ENCODE measurements at places on chromosomes 7 and 10.

DNA sequence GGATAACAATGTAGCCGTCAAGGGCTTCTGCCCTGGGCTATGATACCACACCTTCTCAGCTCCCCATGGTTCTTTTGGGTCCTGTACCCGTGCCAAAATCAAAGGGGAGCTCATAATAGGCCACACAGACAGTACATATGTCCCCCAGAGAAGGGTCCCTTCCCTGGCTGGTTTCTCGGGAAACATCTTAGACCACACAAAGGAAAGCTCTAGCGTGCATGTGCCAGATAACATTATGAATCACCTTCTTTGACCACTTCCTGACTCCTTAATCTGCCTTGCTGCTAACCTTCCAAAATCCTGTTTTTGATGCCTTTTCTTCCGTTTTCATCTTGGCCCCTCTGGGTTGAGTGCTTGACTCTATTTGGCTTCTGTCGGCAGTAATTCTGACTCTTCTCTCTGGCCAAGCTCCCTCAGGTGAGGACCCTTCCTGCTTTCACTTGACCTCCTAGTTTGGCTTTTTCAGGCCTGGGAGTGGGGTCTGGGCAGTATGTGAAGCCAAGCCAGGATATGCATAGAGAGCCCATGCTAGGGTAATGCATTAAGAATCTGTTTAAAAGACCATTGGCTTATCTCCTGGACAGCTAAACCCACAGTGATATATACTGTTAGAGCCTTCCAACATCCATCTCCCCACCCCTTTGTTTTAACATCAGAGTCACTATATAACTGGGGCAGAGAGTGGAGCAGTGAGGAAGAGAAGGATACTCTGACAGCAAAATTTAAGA lies 84.8 kb downstream of the ANLN start:
- no peak for DNase-seq

- no peak for DNase-seq
Measured at GRCh38 chr7:26237035-26237807, 35.7 kb downstream of the CBX3 start.

GRCh38 chr10:102775935-102776669 lies 32.4 kb downstream of the WBP1L start:
- peak; percentile 79 for DNase-seq

- no peak for DNase-seq
Measured at GRCh38 chr7:2217716-2218443, 14.9 kb downstream of the MAD1L1 start.

- no peak for DNase-seq
Measured at GRCh38 chr10:51937308-51938140, 238.1 kb upstream of the CSTF2T start.

- no peak for DNase-seq
Measured at GRCh38 chr7:17391366-17391765, 92.9 kb downstream of the AHR start.

DNA sequence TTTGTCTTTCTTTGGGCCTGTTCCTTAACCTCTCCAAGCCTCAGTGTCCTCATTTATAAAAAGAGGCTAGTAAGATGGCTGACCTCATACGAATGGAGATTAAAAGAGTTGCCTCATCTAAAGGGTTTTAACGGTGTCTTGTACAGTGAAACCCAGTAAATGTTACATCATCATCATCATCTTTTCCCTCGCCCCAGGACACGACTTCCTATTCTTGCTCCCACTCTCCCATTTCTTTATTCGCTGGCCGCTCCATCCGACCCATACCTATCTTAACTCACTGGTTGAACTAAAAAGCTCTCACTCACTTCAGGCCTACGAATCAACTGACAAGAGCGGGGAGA lies 554 bp downstream of the FRA10AC1 start:
- peak; percentile 63 for DNase-seq

GRCh38 chr10:20256969-20257368 lies 440.7 kb downstream of the PLXDC2 start:
- no peak for DNase-seq

- DNase-seq, result no peak
Measured at GRCh38 chr7:30252885-30253795, 31.3 kb upstream of the ZNRF2 start.

- no peak for DNase-seq
Measured at GRCh38 chr7:45150199-45150598, 7.4 kb upstream of the RAMP3 start.

- DNase-seq, result no peak
Measured at GRCh38 chr7:135707570-135707966, 20.4 kb downstream of the SLC13A4 start.

DNA sequence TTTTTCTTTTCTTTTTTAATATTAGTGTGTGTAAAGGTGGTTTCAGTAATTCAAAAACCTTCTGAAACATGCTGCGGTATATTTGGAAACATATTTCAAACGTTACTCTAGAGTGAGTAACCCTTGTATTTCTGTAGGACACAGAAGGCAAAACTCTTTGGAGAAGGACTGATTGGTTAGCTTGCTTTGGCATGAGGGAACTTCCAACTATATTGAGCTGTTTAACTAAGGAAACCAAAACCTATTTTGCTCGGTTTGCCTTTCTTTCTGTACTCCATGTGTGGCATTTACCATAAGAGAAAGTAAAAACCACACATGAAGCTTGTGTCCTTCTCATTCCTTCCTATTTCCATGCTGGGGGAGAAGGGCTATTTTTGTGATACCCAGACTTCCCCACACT lies 149.8 kb downstream of the DYNC1I1 start:
- no peak for DNase-seq

GRCh38 chr7:144747936-144748335 lies 87.9 kb downstream of the TPK1 start:
- no peak for DNase-seq

DNA sequence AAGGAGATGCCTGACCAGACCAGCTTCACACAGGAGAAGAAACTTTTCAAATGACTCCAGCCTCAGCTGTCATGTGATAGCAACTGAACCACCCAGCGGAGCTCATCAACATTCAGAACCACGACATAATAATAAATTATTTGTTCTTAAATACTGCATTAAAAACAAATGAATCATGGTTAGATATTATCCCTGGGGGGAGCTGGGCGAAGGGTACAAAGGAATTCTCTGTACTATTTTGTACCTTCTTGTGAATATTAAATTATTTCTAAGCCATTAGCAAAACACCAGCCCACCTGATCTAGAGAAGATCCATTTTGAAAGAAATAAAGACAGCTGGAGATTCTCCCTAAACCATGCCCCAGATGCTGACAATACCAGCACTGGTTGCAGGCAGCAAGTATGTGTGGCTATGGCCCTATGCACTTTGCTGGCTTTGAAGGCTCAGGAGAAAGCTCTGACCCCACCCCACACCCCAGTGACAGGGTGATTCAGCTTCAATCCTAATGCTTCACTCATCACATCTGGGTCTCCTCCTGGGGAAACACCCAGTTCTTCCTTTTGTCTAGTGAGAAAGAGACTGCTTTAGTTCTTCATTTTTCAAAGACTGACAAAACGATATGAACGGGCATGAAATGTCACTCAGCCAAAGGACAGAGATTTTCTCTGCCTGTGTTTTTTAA lies 45.5 kb upstream of the NKX2-3 start:
- no peak for DNase-seq

DNA sequence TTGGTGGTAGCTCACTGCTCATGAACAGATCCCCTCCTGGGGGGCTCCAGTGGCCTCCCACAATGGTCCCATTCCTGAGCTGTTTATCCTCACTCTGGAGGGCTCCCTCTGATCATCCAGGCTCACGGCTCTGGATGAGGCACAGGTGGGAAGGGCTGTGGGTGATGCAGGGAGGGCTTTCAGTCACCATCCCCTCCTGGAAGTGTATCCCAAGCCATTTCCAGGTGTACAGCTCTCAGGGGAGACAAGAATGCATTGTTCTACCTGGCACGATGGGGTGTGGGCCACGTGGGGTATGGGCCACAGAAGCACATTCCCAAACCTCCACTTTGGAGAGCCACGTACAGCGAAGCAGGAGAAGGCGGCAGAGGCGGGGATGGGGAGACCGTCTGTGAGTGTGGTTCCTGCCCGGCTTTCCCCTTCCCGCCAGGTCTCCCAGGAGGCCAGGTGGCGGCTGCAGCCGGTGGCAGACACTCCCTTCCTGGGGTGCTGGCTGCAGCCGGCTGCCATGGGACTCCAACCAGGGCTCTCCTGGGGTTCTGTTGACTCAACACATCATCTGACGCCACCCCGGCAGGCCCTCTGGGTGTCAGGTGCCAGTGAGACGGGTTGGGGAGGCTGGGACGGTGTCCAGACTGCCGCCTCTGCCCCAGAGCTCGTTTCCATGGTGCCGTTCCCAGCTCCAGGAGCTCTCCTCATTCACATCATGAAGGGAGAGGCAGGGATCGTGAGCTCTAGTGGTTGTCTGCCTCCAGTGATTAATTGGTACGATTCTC lies 169.7 kb upstream of the RHEB start:
- DNase-seq, result no peak

DNA sequence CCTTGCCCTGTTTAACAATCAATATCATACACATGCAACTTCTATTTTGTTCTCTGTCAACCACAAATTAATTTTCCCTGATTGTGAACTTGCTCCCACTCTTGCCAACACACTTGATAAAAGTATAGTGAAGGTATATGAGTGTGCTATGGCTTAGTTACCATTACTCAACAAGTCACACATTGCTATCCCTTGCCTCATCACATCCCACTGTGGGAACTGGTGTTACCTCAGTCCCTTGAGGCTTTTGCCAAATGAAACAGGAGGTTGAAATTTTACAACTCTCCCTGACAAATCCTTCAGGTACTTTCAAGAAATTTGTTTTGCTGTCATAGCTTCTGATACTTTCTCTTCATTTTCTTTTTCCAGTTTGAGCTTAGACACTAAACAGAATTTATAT lies 472.5 kb upstream of the SEMA3D start:
- no peak for DNase-seq

DNA sequence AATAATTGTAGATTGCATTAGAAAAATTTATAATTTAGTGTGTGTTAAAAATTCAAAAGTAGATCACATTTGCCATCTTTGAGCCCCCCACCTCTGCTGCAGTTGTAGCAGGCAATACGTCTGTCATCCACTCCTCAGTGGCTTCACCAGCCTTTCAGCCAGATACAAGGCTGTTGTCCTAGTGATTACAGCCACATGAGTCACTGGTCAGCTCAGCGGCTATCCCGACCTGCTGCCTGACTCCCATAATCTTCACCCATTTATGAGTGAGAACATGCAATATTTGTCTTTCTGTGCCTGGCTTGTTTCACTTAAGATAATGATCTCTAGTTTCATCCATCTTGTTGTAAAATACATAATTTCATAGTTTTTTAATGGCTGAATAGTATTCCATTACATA lies 9.2 kb downstream of the OR2A5 start:
- DNase-seq, result no peak

GRCh38 chr10:22321156-22321923 lies 441 bp downstream of the BMI1 start:
- peak; percentile 97 for DNase-seq

GRCh38 chr10:32298075-32298812 lies 48.7 kb downstream of the EPC1 start:
- DNase-seq, result no peak

DNA sequence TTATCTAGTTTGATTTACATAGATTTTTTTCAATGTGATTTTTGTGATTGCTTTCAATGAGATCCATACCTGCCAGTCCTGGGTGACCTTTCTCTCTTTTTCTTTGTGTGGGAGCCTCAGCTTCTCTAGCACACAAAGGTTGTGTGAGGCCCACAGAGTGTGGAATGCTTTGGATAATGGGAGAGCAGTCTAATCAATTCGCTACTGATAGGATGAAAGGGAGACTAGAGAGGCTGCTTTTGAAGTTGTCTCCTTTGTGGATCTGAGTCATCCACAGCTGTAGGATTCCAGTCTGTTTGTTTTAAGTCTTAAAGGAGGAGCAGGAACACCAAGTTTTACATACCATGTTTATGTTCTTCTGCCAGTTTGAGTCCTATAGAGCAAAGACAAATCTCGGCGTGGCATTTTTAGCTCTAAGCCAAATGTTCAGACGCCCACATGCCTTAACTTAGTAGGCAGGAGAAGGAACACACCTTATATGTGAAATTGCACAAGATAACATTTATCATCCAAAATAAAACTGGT lies 330.0 kb downstream of the ARL4A start:
- no peak for DNase-seq

DNA sequence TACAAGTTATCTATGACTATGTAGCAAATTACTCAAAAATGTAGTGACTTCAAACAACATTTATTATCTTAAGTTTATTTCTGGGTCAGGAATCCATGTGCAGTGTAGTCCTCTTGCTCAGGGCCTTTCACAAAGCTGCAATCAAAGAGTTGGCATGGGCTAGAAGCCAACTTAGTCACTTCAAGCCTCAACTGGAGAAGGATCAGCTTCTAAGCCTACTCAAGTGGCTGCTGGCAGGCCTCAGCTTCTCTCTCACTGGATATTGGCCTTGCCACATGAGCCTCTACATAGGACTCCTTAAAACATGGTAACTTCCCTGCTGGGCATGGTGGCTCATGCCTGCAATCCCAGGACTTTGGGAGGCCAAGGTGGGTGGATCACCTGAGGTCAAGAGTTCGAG lies 5.0 kb upstream of the NFE2L3 start:
- no peak for DNase-seq

DNA sequence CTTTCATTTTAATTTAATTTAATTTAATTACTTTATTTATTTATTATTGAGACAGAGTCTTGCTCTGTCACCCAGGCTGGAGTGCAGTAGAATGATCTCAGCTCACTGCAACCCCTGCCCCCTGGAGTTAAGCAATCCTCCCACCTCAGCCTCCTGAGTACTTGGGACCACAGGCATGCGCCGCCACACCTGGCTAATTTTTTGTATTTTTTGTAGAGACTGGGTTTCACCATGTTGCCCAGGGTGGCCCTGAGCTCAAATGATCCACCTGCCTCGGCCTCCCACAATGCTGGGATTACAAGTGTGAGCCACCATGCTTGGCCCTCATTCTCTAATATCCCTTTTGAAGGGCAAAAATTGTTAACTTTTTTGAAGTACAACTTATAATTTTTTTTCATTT lies 92.9 kb downstream of the XRCC2 start:
- no peak for DNase-seq

GRCh38 chr10:10727812-10728211 lies 289.9 kb upstream of the CELF2 start:
- no peak for DNase-seq

Data from right kidney (tissue), 9 donors.